ENCODE measurements at places on chromosomes 4 and X.

DNA sequence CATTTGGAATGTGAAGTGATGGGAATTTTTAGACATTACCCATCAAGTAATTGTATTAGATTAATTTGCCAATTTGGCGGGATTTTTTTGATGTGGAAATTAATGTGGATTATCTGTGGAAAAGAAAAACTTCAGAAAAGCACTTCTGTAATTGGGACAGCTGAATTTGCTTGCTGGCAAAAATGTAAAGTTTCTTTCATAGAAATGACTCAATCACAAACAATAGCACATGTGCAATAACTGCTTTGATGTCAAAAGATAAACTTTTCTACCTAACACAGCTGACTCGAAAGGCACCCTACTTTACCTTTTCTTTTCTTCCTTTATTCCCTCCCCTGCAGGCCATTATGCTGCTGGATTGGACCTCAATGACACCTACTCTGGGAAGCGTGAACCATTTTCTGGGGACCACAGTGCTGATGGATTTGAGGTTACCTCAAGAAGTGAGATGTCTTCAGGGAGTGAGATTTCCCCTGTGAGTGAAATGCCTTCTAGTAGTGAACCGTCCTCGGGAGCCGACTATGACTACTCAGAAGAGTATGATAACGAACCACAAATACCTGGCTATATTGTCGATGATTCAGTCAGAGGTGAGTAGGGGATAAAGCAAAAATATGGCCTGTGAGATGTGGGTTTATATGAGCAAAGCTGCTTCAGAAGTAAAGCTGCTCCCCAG, 1.4 kb downstream of the AREG start:
- no peak for DNase-seq

DNA sequence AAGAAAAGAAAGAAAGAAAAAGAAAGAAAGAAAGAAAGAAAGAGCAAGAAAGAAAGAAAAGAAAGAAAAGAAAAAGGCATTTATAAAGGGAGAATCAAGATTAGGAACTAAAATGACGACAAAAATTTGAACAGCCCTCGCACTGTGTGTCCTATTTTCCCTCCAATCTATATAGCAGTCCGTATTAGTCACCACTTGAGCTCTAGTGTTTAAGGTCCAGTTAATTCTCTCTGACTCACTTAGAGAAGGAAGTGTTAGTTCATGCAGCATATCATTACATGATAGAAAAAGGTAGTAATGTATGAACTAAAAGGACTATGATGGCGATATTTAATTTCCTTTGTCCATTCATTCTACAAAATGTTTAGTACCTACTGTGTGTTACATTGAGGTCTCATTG, 122.7 kb downstream of the CBLL2 start:
- DNase-seq, result no peak

DNA sequence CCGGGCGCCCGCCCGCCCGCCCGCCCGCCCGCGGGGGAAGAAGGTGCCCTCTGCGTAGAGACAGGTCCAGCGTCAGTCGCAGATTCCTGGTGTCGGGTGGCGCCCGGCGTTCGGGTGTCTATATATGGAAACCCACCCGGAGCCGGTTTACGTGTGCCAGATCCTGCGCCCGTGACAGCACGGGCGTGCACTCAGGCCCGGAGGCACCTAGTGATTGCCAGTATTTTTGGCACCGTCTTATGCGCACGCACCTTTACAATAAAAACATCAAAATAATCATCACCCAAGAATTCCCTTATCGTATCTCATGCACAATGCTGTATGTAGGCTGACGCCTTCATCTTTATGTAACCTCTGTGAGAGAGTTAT, 519 bp downstream of the SLC25A4 start:
- DNase-seq, result peak; percentile 32

DNA sequence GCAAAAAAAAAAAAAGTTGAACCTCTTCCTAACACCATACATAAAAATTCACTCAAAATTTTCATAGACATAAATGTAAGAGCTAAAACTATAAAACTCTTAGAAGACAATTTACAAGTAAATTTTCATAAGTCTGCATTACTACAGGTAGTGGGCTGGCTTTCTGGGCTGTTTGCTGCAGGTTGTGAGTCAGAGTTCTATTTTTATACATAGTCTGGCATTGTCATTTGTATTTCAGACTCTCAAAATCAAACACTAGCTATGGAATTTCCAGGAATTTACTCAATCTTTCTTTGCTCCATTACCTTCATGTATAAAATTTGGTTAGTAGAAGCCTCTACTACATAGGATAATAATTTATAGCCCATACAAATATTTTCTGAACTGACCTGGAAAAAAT, 227.2 kb downstream of the COX18 start:
- DNase-seq, result no peak

- DNase-seq, result no peak
Measured at GRCh38 chrX:72247206-72247942, 8.5 kb upstream of the ERCC6L start.

DNA sequence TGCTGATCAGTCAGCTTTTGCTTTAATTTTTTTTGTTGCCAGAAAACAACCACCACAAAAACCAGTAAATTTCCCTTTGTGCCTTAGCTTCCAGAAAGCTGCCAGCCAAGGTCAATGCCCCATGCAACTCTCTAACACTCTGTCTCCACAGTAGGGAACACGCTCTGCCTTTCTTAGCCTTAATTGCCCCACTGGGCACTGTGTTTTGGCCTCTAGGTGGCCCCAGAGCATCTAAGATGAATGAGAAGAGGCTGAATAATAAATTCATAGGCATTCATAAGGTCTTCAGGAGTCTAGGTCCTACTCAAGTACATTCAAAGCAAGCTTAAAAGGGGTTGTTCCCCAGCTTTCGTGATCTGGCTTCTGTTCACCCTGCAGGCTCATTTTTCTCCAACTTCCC, 57.7 kb upstream of the PASD1 start:
- DNase-seq, result peak; percentile 9

GRCh38 chr4:113272523-113272922, 223.1 kb downstream of the ANK2 start:
- no peak for DNase-seq

DNA sequence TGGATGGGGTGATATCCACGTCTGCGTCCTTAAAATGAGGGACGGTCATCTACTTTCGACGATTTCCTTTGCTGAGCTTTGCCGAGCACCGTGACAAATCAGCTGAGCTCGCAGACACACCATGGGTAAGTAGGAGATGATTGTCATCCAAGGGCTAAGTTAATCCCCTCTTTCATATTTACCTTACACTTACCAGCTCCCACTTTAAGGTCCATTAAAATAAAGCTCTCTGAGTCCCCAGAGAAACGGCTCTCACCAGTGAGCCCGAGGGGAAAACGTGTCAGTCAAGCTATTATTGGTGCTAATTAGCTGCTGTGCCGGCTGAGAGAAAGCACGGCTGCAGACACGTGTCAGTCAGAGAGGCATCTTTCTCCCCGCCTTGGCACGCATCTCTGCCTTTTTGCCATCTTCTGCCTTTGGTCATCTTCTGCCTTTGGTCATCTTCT, 72.2 kb downstream of the CRLF2 start:
- DNase-seq, result no peak

DNA sequence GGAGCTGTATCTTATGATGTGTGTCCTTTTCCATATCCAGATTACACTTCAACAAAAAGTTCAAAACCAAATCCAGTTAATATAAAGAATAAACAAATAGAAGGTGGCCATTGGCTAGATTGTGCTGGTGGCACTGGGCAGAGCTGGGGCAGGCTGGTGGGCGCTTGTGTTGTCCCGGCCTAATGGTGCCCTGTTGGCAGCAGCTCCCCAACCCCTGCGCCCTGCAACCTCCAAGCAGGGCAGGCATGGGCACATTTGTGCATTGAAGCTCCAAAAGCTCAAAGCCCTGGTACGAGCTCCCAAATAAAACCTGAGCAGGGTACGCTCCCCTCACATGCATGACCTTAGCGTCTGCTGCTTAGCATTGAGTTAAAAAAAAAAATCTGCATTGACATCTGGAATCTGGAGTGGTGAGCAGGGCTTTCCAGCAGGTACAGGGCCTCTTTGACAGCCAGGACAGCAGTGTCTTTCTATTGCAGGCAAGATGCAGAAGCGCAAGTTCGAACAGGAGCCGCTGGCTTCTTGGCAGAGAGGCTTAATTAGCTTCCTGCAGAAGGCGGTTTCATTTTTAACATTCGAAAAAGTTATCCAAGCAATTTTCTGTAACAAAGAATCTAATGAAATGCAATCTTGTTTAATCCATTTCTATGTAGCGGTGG, 25.9 kb upstream of the NYX start:
- no peak for DNase-seq

DNA sequence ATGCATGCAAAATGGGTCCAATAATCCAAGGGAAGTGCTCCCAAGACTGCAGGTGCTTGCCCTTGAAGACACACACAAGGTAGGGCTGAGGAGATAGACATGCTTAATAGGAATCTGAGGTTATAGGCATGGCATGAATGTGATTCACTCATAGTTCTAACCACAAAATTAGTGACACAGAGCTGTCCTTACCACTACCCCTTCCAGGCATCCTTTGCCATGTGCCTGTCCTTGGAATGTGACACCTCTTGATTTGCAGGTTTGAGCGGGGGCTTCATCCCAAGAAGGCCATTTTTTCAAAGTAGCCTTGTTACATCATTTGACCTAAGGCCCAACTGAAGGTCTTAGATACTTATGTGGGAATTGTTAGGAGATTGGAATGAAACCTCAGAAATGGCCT, 112.5 kb downstream of the CCNG2 start:
- DNase-seq, result no peak

DNA sequence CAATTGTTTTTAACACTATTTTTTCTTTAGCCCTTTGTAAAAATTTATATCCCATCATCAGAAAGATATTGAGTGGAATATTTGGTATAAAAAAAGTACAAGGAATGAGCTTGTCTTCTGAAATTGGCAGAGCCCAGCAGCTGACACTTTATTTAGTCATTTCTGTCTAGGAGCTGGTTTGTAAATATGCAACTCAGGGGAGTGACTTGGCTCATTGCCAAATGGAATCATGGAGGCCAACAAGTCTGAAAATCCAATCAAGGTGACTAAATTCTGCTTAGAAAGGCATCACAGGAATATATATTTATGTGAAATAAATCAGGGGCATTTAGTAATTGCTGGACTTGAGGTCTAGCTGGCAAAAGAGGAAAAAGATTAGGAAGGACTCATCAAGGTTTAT, 74.4 kb downstream of the OTC start:
- no peak for DNase-seq

DNA sequence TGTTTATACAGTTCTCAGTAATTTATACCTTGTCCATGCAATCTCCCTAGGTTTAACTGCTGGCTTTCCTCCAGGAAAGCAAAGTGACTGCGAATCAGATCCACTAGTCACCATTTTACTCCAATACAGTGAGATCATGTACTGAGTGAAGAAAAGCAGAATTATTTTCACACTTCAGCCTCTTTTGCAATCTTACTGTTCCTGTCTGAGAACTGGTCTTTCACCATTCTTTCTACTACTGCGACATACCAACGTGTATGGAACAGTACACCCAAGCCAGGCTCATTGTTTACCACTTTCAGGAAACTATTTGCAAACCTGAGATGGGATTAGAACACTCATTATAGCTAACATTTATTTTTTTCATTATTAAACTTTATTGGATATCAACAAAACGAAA, 8.0 kb upstream of the MSL3 start:
- no peak for DNase-seq

GRCh38 chr4:149311076-149311475, 504.6 kb downstream of the IQCM start:
- no peak for DNase-seq

DNA sequence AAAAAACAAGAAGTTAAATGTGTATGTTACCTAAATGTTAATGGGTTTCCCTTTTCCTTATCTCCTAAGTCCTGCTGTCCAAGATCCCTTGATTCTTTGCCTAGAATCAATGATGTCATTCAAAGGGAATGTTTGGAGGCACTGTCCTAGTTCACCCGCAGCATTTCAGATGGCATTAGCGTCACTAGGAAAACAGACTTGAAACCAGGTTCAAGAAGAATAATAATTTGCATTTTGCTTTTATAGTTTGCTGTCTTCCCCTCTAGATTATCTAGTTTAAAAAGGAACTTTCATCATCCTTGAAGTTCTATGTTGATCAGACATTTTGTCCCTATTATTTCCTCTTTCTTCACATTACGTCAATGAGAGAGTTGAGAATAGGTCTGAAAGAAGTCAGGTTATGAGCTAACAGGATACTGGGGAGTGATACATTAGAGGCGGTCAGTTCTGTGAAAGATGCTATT, 234.1 kb upstream of the PGRMC2 start:
- no peak for DNase-seq

DNA sequence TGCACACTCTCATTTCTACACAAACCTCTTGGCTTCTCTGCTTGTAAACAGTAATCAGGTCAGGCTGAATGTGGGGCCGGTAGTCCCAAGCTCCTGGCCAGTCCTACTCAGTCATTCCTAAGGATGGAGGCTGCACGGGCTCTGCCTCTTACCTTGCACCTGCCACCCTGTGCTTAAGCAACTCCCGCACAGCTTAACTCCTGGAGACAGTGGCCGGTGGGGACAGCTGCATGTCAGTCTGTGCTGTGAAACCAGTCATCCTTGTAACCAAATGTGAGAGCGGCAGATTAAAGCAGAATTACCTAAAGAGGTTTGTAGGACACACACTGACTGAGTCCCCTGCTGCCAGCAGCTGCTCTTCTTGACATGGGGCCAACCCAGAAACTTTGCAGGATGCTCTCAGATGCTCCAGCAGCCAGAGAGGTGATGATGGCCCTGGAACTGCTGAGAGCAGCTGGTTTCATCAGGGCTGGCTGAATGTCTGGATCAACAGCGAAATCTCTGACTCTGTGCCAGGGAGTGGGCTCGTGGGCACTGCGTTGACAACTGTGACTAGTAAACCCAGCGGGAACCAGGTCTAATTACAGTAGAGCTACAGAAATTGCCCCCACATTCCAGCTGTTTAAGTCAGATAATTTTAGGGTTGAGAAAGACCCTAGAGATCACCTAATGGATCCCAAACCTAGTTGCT, 123.7 kb downstream of the ANAPC4 start:
- no peak for DNase-seq

DNA sequence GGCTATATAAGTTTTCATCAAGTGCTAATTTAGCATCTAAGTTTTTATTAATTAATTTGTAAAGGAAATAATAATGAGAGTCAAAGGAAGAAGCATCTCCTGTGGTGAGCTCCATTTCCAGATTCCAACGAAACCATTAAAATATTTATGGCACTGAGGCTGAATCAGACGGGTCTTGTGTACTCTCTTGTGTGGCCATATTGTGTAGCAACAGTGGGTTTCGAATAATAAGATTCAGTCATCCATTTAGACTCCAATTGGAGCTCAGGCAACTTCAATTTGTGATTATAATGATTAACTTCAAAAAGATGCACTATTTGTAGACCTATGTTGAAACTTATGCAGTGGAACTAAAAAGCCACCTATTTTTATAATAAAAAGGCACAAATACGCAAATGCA, 82.4 kb downstream of the SNCA start:
- DNase-seq, result no peak

- DNase-seq, result no peak
Measured at GRCh38 chr4:164438321-164438720, 315.6 kb upstream of the SMIM31 start.
